Bronchial epithelial cell (primary cell): ENCODE measurements at places on chromosomes 12 and 14.
A peak's percentile ranks its signal among the peaks of the same experiment; 100 is the strongest.

DNA sequence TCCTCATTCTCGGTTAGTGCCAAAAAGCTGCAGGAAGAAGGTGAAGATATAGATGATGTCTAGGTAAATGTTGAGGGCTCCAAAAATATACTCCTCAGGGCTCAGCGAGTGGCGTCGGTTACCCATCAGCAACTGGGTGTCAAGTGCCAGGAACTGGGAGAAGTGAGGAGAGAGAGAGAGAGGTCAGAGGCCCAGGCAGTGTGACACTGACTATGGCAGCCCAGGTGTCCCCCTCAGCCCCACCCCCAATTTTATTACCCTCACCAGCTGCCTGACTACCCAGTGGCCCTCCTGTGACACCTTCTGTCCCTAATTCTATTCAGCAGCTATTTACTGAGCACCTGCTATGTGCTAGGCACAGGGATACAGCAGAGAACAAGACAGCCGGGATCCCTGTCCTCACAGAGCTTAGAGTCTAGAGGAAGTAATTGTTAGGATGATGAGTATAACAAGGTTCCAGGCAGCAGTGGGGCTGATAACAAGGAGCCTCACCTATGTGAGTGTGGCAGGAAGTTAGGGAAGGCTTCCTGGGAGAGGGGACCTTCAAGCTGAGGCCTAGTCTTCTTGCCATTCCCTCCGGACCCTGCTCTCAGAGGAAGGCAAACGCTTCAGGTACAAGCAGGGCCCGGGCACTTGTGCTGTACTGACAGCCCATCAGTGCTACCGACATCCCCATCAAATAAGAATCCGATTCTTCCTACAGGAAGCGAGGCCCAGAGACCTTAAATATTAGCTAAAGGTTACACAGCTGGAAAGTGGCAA is 27.8 kb upstream of the BCDIN3D start:
- DNase-seq: no peak

DNA sequence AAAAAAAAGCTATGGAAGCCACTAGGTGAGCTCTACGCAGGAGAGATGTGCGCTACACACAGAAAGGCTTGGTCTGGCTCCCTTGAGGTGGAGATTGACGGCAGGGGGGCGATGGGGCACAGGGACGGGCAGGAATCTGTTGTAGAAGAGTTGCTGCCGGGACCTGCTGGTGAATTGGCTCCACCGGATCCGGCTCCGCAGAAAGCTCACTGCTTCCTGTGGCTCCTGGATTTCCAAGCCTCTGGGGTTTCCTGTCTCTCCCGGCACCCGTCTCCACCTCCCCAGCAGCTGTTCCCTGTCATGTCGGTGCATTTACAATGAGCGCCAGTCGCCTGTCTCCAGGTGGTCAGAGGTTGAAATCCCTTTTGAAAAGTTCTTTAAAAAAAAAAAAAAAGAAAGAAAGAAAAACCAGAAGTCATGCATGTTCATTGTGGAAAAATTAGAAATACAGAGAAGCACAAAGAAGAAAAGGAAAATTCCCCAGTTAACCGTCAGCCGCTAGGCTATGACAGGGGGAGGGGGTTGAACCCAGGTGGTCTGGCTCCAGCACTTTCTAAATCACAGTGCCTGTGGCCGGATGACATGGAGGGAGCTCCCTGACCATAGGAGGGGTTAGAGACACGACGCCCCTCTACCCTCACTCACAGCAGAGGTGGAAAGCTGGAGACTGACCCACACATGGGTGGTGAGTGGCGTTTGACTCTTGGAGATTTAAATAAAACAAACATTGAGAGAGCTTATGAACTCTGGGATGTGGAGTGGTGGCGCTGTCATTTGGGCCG is 20.8 kb downstream of the FAM222A start:
- DNase-seq: no peak

DNA sequence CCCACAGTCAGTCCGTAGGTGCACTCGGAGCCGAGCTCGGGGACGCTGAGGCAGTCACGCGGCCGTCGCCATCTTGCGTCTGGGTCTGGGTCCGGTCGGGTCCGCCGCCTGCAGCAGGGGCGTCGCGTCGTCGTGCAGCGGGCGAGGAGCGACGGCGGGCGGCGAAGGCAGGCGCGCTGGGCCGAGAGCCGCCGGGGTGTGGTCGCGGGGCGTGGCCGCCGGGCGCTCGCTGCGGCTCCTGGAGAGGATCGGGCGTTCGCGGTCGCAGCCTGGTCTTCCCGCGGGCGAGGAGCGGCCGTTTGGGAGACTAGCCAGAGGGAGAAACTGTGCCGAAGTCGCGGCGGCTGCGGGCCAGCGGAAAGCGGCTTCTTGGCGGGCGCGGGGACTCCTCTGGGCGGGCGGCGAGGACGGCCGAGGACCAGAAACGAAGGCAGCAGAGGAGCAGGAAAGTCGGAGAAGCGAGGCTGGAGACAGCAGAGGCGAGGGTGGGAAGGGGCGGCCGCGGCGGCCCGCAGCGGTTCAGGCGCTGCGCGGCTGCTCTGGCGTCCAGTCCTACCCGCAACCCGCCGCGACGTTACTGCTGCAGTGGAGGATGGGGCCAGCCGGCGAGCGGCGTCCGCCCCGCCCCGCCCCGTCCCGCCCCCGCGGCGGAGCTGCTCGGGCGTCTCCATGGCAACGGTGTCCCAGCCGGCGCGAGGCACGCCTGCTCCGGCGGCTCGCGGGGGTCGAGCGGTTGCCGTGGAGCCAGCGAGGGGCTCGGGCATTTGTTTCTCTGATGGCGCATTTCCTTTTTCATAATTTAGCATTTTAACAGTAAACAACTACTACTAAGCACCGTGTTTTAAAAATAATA is at the start of gene PNMA1:
PNMA1 (minus strand) TSS at position 582 of the 853 bp plus-strand sequence. CDS start 745 bp downstream, outside the sequence.
- peak; percentile 45 for DNase-seq

DNA sequence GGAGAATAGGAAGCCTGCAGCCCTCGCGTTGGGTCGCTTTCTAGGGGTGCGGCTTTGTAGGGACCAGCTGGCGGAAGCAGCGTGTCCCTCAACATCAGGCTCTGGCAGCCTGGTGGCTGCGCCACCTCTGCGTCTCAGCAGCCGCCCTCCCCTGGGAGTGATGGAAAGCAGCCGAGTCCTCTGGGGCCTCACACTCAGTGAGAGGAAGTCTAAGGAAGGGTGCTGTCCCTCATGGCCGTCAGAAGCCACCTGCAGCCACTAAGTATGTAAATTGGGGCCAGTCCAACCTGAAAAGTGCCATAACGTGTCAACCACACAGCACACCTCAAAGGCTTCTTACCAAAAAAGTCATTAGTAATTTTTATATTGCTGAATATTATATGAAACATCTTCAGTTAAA is 80.3 kb downstream of the WDR20 start:
- DNase-seq: no peak

DNA sequence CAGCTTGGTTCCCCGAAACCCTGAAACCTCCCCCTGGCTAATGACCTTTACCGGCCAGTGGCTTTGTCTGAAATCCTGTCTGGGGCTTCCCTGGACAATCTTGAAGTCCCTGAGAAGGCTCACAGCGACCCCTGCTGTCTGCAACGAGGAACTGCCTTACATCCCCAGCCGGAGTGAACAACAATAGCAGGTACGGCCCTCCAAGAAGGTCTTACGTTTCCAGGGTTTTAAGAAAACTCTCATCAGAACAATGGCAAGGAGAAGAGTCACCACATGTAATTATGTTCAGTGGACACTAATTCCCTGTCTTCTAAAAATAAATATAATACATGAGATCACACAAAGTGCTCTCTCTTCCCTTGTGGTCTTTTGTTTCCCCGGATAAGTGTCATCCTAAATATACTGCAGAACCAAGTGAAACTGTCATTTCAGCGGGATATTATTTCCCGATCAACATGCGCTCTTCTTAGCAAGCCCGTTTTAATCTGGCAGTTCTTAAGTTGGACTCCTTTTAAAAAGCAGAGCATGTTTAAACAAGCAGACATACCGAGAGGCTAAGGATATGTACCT is 53.3 kb downstream of the RBM19 start:
- DNase-seq: peak; percentile 65

DNA sequence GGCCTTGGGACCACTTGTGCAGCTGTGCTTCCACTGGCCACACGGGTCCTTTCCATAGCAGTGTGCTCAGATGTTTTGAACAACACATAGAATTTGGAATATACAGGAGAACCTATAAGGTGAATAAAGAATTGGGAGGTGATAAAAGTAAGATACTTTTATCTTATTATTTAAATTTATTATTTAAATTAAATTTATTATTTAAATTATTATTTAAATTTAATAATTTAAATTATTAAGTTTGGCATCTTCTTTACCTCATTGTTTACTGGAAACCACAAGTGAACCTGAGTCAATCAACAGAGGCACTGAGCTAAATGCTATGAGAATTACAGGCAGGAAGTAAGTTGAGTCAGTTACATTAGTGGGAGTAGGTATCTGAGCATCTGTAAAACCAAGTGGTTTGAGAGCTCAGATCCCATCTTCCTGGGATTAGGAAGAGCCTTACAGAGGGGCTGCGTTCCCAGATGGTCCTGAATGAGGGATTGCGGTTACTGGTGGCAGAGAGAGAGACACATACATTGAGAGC is 103.1 kb downstream of the ESR2 start:
- no peak for DNase-seq

GRCh38 chr14:73058922-73059673 is 764 bp downstream of the RBM25 start:
- peak; percentile 25 for DNase-seq

GRCh38 chr12:4036671-4037271 is 163.6 kb upstream of the PARP11 start:
- peak; percentile 53 for DNase-seq

GRCh38 chr14:53640695-53641094 is 315.9 kb downstream of the BMP4 start:
- DNase-seq: no peak

- DNase-seq: peak; percentile 41
Measured at GRCh38 chr14:87864356-87865270, 128.4 kb downstream of the GALC start.

- DNase-seq: peak; percentile 18
Measured at GRCh38 chr12:57816855-57817151, 1.7 kb downstream of the AVIL start.

DNA sequence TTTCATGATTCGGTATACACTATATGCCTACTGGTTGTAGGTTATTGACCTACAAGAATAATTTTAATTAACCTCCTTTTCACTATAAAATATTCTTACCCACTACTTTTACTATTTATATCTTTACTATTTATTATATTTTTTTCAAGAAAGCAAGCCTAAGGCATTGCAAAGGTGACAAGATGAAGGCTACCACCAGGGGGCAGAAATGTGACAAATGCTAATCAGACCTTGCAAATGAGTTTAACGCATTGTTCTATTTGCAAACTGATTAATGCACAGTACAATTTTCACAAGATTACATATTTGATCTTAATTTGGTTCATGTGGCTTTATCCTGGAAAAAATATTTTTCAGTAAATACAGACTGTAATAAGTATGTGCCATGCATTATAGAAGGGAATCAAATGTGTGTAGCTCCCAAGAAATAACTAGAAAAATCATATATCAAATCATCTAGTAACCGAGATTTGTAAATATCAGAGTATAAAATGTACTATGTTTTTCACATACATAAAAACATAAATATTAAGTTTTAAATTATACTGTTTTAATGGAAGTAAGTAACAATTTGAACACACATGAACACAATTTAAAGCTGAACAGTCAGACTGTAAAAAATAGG is 107.0 kb downstream of the ADAMTS20 start:
- DNase-seq: peak; percentile 70

GRCh38 chr12:113071135-113072112 is 14.9 kb downstream of the DTX1 start:
- no peak for DNase-seq

DNA sequence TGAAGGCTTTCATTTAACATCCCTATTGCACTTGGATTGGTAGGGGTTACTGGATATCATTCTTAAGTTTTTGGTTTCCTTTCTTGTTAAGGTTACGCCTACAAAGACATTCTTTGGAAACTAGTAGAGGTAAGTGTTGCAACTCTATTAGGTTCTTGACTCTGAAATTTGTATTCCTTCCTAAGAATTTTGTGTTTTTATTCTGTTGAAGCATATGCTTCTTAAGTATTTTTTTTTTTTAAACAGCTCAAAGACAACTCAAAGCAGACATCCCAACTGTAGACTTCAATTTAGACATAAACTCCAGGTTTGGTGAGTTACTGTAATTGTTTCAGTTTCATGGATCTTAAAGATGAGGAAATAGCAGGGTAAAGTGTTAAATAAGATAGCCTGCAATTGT is 1.1 kb upstream of the RBMS2 start:
- DNase-seq: no peak

GRCh38 chr12:1277905-1278304 is 286.9 kb downstream of the ERC1 start:
- DNase-seq: no peak

DNA sequence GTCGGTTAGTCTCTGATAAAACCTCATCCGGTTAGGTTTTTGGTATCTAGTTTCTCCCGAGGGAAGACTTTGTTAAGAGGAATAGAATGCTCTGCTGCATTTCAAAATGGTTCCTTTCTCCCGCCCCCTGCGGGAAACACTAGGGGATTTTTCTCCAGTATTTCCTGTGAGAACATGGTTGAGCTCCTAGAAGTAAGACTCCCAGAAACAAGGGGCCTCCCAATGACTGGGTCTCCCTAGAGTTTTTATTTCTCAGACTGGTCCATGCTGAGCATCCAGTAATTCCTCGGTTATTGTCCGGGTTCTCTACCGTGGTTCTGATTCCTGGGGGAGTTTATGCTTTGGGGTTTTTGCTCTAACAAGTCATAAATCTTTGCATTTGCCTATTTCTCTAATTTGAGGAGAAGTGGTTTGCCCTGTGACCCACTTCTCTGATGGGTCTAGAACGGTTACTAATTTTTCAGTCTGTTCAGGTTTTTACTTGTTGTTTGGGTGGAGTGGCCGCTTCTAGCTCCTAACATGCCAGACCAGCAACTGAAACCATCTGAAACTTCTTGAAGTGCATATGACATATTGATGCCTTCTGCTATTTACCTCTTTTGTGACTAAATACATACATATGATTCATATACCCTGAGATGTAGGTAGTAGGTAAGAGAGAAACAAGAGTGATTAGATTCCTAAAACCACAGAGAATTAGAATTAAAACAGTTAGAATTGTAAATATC is 25.1 kb downstream of the TESPA1 start:
- DNase-seq: peak; percentile 63

- no peak for DNase-seq
Measured at GRCh38 chr14:77260631-77261030, 10.4 kb downstream of the NGB start.

DNA sequence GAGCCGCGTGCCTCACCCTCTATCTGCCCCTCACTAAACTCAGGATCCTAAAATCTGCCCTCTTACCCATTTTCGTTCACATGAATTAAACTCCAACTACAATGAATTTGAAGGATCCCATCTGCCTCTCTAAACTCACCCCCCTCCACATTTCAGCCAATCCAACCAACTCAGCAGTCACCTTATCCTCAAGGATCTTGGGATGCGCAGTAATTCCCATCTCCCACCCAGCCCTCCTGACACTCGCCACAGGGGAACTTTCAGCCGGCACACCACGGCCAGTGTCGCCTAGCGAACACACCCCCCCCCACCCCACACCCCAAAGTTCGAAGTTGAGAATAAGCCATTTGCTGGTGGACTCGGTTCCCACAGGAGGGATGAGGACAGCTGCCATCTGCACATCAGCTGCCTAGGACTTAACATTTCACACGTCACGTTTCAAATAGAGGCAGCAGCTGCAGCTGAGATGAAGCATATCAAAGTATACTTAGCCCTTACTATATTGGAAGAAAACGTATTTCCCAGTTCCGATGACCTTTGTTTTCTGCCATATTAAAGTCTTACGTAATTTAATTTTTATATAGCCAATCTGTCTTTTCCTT is 8.7 kb upstream of the SELPLG start:
- DNase-seq: no peak
